T-helper 2 cell treated with Interferon-gamma antibody and Interleukin-4, amounts not matched to agents 5 μg/mL and 100 μg/mL, for 36 hours (primary cell): ENCODE measurements at places on chromosomes 7 and 10.

- peak; percentile 72 for DNase-seq
Observed at GRCh38 chr10:131885391-131886165, 15.2 kb upstream of the PPP2R2D start.

GRCh38 chr7:95549818-95550529 lies 46.3 kb downstream of the PDK4 start:
- no peak for DNase-seq

GRCh38 chr10:111724121-111724520 lies 459.4 kb downstream of the GPAM start:
- DNase-seq, result no peak

GRCh38 chr7:18626086-18626485 lies 130.5 kb downstream of the HDAC9 start:
- DNase-seq, result no peak

DNA sequence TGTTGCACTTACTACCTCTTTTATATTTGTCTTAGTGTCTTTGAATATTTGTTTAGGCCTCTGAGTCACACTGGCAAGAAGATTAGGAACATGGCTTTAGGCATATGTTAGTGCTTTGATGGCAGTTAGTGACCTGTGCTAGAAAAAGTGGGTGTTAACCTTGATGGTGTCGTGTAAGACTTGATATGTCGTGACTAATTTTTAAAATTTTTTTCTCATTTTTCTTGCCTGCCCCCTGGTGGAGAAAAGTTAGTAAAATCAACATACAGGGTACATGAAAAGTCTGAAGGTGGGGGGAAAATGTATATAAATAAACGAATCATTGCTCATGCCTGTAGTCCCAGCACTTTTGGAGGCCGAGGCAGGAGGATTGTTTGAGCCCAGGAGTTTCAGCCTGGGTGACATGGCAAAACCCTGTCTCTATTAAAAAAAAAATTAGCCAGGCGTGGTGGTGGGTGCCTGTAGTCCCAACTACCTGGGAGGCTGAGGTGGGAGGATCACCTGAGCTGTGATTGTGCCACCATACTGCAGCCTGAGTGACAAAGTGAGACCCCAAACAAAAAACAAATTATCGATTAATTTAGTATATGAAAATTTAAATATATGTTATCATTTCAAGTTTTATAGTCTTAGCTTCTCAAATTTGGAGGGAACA lies 44.6 kb downstream of the TAX1BP1 start:
- peak; percentile 7 for DNase-seq

- no peak for DNase-seq
Observed at GRCh38 chr7:95927756-95928155, 155.4 kb downstream of the DYNC1I1 start.

DNA sequence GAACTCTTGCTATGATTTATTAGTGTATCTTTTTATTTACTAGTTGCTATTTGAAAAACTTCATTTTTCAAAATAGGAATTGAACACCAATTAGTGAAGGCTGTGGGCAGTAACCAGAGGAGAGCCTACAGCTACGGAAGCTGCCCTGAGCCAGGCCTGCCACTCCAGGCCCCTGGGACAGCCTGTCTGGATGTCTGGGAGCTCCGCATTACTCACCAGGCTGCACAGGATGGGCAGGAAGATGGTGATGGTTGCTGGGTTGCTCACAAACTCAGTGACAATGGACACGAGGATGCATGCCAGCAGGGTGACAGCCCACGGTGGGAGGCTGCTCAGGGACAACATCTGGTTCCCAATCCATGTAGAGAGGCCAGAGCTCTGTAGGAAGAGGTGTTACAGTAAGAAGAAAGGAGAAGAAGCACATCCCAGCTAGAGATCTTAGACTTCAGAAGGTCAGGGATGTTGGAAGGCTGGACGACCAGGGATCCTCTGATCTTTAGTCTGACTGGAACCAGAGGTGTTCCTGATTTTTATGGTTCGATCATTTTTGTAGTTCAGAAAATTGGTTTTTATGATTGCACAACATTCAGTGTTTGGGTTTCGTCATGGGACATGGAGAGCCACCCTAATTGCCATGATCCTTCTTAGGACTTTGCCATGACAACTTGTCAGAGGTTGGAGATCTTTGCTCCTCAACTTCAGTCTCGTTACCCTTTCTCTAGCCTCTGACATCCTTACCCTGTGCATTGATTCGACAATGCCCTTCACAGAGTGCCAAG lies 23.2 kb downstream of the STMP1 start:
- DNase-seq, result no peak

DNA sequence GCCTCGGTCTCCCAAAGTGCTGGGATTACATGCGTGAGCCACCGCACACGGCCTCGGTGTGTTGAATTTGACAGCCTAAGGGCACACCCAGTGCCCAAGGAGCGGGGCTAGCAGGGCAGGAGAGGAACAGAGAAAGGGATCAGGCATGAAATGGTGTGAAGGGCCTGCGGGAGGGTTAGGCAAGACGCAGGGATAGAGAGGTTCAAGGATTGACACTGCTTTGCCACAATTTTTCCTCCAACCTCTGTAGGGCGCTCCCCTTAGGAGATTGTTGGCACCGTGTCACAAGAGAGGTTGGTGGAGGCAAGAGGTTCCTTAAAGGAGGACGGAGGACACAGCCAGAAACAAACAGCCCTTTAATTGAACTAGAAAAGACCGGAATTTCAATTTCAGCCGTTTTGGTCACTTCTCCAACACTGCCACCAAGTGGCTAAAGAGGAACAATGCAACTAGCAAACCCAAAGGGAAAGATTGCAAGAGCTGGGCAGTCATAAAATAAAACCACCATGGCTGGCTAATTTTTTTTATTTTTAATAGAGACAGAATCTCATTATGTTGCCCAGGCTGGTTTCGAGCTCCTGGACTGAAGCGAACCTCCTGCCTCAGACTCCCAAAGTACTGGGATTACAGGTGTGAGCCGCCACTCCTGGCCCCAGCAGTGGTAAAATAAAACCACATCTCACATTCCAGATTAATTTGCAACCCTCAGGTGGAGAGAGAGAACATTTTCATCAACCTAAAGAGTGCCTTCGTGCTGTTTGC lies 6.9 kb upstream of the CREB3L2 start:
- peak; percentile 22 for DNase-seq

DNA sequence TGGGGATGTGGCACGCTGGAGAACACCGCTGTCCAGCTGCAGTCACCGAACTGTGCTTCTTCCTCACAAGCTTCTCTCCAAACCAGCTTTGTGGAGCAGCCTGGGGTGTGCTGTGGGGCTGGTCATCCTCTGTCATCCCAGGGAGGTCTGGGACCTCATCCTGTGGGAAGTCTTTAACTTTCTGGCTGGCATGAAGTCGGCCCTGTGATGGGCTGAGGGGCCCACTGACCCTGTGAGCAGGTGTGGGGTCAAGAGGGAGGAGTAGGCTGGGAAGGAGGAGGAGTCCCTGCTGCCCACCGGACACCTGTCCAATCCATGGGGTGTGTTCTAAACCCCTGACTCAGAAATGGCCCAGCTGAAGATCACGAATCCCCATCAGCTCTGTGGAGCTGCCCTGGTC lies 136.2 kb upstream of the SHH start:
- no peak for DNase-seq

DNA sequence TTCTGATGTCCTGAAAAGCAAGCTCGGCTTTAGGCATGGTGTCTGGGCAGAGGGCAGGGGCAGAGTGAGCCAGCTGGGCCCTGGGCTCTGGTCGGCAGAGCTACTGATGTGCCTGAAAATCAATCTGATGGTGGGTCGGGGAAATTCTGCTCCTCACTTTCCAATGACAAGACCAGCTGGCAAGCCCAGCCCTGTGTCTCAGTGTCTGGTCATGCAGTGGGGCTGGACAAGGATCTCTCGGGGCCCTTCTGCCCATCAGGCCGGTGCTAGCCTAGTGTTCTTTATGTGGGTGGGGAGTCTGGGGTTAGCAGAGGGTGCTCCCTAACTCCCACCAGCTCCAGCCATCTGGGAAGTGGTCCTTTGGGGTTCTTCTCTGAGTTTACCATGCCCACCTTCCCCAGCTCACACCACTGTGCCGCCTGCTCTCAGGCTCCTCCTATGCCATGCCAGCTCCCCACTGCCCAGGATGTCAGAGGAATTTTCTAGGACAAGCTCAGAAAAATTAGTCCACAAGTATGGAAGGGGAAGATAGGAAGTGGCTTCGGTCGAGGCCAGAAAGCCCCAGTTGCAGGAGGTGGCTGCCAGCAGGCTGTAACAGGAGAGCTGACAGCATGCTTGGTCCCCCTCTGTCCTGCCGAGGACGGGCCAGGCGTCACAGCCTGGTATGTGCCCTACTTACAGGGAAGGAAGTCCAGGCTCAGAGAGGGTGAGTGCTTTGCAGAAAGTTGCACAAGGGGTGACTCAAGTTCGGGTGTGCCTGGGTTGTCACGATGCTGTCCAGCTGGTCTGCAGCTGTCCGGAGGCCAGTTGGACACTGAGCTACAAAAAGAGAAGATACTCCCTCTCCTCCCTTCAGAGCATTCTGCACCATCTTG lies 135.2 kb downstream of the ADCY1 start:
- DNase-seq, result peak; percentile 1

GRCh38 chr10:86829472-86829871 lies 73.1 kb downstream of the BMPR1A start:
- no peak for DNase-seq

DNA sequence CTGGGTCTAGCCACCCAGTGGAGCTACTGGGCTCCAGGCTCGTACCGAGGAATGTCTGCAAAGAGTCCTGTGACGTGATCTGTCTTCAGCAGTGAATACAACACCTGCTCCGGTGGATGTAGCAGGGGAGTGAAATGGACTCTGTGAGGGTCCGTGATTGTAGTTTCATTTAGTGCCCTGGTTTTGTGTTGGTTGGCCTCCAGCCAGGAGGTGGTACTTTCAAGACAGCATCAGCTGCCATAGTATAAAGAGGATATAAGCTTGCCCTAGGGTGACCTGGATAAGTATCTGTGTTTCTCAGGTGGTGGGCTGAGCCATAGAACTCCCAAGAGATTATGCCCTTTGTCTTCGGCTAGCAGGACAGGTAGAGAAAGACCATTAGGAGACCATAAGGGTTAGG lies 24.6 kb upstream of the WNT2 start:
- no peak for DNase-seq

DNA sequence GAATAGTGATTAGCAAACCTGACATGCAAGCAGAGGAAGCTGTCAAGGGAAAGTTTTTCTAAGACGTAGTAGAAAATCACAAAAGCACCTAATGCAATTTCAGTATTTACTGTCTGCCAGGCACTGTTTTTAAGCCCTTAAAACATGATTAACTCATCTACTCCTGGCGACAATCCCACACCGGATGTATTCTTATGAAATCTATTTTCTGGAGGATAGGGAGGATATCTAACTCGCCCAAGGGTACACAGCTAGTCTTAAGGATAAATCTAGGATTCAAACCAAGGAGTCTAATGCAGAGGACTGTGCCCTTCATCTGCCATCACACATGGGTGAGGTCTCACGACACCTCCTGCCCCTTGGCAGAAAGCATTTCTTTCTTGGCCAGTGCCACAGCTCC lies 47.8 kb upstream of the FIGNL1 start:
- no peak for DNase-seq

- no peak for DNase-seq
Observed at GRCh38 chr7:151550656-151551286, 31.1 kb upstream of the RHEB start.

DNA sequence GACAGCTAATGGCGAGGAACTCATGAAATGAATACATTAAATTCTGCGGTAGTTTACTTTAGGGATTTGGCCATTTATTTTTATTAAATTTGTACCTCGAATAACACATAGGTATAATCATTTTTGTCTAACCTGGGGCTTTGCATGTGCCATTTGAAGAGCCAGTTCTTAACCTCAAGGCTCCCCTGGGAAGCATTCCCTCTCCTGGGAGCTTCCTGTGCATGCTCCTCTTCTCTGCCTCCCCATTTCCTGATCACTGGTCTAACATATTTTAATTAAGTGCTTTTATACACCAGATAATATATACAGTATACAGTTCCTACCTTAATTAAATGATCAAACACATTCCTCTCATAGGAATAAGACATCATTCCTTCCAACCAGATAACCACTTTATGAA lies 183.9 kb upstream of the FZD1 start:
- no peak for DNase-seq

GRCh38 chr10:30580241-30580640 lies 49.3 kb downstream of the LYZL2 start:
- DNase-seq, result no peak

DNA sequence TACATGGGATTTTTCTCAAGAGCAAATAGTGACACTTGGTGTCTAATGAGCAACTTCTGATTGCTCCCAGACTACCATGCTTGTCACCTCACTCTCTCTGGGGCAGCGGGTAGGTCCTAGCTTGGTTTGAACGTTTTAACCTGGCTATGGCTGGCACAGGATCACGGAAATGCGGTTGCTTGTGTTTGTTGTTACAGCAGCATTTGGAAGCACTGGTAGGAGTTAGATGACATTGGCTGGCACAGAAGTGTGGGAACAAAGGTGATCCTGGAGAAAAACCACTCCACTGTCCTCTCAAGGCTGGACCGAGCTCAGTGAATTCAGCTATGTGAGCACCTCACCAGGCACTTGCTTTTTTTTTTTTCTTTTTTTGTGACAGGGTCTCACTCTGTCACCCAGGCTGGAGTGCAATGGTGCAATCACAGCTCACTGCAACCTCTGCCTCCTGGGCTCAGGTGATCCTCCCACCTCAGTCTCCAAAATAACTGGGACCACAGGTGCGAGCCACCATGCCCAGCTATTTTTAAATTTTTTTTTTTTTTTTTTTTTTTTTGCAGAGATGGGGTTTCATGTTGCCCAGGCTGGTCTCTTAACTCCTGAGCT lies 3.5 kb upstream of the PFKFB3 start:
- DNase-seq, result no peak

GRCh38 chr10:6579904-6580278 lies at the start of gene PRKCQ:
PRKCQ (minus strand) TSS chr10:6580276; CDS start chr10:6515135, 65,141 bp downstream.
- DNase-seq, result no peak

- DNase-seq, result no peak
Observed at GRCh38 chr10:504806-505205, 184.7 kb downstream of the DIP2C start.

GRCh38 chr10:80552151-80552646 lies 14.5 kb downstream of the SH2D4B start:
- no peak for DNase-seq

- no peak for DNase-seq
Observed at GRCh38 chr10:59830601-59831259, 75.6 kb downstream of the CCDC6 start.

- no peak for DNase-seq
Observed at GRCh38 chr10:132707121-132707775, 78.7 kb downstream of the NKX6-2 start.

DNA sequence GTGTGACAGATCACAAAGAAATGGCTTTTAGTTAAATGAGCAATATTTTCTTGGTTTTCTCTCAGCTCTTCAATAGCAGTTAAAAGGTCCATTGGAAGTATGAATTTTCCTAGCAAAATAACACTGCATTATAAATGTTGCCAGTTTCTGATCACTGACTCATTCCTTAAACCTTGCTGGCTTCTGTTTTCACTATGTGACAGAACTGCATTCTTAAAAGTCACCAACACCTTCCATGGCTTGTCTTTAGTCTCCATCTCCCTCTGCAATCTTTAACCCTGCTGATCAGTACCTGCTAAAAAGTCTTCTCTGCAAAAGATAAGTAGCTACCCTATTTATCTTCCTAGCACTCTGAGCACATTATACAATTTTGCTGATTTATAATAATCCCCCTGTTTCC lies 405.0 kb upstream of the LRRN3 start:
- no peak for DNase-seq
